ENCODE measurements at places on chromosomes 12 and 14.

- no peak for DNase-seq
Observed at GRCh38 chr12:80702889-80703805, 4.3 kb upstream of the MYF6 start.

- DNase-seq = no peak
Observed at GRCh38 chr14:85663256-85663655, 133.3 kb downstream of the FLRT2 start.

DNA sequence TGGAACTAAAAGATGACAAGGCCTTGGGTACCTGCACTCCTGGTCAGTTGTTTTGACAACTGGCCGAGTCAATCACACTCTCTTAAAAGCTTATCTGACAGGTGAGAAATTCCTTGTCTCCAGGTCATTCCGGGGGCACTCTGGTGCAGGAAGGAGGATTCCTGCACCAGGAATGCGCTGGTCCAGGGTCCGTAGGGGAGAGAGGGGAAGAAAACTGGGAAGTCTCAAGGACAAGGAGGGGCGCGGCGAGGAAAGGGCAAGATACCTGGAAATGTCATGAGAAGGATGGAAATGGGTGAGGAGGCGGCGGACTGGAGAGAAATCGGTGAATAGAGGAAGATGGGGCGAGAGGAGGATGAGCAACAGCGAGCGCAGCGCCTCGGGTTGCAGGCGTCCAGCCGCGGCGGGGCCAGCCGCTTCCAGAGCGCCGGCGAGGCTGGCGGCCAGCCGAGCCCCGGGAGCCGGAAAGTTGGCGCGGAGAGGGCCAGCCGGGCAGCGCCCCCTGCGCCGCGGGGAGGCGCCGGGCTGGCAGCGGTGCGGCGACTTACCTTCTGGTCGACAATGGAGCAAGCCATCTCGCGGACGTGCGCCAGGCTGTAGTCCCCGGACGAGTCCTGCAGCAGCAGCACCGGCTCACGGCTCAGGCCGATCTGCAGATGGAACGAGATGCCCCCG, 809 bp downstream of the PRKD1 start:
- peak; percentile 48 for DNase-seq

DNA sequence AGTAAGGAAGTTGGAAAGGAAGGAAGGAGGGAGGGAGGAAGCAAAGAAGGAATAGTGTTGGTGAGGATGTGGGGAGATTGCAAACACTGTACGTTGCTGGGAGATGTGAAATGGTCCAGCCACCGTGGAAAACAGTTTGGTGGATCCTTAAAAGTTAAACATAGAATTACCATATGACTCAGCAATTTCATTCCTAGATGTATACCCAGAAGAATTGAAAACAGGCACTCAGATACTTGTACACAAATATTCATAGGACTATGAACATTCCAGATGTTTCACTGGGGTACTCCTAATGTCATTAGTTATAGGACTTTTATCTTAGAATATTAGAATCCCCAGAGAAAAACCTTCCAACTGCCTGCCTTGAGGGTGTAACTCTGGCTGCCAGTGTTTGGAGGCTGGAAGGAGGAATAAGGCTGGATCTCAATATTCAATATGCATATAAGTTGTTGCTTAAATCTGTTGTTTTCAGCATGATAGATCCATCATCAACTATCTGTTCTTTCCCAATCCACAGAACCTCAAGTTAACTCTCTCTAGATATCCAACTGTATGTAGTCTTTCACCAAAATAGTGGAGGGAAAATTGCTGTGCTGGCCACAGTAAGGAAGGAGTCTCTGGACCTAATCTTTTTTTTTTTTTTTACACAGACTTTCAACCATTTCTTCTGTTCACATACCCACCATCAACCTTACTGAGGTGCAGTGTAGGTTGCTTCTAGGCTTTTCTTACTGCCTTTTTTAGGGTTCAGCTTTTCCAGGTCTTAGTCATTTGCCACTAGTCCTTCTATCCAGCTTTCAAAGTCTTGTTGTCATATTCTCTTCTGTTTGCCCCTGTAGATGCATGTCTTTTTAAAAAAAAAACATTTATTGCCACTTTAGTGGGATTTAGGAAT, 94.5 kb downstream of the DNAI7 start:
- no peak for DNase-seq

- no peak for DNase-seq
Observed at GRCh38 chr14:23089498-23090253, 5.3 kb downstream of the ACIN1 start.

DNA sequence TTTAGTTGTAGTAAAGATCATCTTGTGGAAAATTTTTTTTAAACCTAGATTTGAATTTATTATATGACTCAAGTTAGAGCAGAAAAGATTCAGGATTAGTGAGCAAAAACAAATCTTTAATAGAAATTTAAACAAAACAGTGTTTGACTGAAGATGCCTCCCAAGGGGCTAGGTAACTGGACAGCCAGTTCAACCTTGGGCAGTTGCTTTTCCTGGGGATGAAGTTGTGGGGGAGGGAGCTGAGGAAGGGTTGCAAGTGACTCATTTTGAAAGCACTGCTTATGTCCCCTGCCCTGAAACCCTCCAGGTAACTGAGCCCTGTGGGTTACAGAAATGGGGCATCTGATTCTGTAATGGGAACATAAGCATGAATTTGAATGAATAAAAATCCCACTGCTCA, 13.1 kb downstream of the CFAP54 start:
- no peak for DNase-seq

DNA sequence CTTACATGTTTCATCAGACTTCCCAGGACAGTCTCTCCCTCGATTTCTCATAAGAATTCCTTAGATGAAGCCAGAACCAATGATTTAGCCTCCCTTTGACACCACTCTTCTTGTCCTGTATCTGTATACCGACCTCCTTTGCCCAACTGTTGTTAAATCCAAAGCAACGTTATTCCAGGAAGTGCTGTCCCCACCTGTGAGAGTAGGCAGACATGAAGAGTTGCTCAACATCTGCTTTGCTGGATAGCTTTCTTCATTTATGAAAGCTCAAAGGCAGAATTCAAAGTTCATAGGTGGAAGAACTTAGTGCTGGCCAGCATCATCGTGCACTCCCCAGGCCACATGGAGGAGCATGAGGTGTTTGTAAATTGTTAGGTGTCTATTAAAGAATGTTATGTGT, 55.6 kb downstream of the GTF2A1 start:
- DNase-seq = no peak

DNA sequence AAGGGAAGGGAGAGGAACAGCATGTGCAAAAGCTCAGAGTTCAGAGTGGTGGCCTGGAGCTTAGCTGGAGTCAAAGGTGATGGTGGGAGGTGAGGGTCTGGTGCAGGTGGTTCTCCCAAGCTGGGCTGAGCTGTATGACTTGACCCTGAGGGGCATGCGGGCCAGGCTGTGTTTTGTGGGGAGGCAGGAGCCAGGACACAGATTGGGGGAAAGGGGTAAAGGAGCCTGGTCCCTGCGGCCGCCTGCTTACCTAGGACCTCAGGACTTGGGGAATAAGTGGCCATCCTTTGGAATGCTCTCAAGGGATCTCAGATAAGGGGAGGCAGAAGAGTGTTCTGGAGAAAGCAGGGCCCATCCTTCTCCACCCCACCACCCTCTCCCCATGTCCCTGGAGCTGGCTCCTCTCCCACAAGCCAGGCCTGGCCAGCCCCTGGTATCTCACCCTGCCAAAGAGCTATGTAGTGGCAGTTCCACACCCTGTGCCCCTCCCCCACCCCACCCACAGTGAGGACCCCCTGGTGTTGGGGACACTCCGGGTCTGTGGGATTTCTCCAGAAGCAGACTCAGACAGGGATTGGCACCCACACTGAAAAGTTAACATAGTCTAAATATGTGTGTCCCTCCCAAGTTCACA, 19.9 kb upstream of the CEP170B start:
- DNase-seq = no peak

DNA sequence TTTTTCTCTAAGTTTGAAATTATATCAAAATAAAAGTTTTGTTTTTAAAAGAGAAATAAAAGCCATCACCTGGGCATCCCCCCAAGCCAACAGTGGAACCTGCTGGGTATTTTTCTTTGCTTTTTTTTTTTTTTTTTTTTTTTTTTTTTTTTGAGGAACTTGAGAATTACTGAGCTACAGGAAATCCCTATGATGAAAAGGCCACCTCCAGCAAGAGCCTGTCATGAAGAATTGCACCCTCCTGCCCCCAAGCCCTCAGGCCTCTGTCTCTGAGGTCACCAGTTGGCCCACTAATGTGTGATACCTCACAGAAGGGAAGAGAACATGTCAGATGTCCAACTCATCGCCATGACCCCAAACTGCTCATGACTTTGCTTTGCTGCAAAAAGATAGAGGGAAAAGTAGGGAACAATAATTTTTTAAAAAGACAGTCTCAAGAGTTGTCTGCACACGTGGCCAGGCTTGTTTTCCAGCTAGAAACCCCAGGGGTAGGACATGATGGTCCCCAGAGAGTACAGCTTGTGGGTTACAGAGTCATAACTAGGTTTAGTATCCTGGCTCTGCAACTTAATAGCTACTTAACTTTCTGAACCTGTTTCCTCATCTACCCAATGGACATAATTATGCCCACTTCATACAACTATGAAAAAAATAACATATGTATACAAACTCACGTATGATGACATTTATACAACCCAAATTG, 124.3 kb upstream of the EGLN3 start:
- no peak for DNase-seq

DNA sequence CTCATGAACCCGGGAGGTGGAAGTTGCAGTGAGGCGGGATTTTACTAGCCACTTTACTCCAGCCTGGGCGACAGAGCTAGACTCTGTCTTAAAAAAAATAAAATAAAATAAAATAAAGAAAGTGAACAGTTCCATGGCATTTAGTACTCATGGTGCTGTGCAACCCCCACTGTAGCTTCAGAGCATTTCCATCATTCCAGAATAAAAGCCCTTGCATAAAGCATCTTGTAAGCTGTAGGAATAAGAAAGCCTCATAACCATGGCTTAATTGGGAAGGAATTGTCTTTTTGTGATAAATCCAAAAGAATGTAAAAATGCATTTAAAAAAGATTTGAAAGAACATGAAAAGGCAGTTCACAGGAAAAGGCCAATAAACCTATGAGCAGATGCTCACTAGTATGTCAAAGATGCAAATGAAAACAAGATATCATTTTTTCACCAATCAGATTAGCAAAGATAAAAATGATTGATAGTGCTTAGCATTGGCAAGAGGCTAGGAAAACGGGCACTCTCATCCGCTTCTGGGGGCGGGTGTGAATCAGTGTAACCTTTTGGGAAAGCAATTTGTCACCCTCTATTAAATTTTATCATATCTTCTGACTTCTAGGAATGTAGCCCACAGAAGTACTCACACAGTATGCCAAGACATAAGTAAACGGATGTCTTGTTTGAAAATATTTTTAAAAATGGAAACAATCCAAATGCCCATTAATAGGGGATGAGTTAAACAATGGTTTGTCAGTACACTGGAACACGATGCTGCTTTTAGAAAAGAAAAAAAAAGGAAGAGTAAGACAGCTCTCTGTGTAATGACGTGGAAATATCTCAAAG, 46.6 kb downstream of the CFAP251 start:
- no peak for DNase-seq

GRCh38 chr14:90715993-90716392, 100.2 kb downstream of the TTC7B start:
- DNase-seq = no peak

DNA sequence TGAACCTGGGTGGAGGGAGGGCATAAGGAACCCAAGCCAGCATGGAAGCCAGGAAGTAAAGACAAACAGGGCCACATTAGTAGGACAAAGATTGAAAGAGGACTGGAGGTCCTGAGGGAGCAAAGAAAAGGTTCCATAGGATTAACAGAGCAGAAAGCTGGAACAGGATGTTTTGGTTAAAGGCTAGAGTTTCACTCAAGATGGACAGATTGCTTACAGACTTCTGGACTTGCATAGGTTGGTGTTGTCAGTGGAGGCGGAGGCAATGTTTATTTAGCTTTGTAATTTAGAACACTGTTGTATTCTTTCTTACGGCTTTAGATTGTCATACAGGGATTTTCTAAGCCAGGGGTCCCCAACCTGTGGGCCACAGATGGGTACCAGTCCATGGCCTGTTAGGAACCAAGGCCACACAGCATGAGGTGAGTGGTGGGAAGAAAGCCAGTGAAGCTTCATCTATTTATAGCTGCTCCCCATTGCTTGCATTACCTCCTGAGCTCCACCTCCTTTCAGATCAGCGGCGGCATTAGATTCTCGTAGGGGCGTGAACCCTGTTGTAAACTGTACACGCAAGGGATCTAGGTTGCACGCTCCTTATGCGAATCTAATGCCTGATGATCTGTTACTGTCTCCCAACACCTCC, 31.3 kb downstream of the ZNF664 start:
- no peak for DNase-seq

GRCh38 chr12:72453066-72453465, 180.9 kb downstream of the TRHDE start:
- DNase-seq = no peak

- DNase-seq = no peak
Observed at GRCh38 chr14:104293851-104294627, 155.7 kb downstream of the KIF26A start.

DNA sequence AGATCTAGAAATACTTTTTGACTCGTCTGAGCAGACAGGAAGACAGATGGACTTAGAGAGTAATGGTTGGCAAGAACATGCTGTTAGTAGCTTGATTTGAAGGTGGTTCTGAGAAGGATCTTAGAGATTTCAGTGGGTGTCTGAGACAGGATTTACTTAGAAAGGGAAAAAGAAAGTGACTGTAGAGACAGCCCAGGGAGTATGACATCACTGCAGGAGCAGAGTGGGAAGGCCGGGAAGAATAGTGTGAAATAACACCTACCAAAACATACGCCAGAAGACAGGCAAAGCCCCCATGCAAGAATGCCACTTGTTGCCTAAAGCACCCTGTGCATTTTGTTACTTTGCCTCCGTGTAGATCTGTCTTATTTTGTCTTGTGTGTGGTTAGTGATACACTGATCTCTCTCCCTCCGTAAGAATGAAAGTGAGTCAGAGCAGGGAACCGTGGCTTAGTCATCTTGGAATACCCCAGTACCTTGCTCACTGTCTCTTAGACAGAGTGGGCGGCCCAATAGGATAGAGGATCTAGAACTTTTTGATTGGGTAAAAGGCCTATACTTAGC, 161.3 kb upstream of the IFNG-AS1 start:
- DNase-seq = no peak

DNA sequence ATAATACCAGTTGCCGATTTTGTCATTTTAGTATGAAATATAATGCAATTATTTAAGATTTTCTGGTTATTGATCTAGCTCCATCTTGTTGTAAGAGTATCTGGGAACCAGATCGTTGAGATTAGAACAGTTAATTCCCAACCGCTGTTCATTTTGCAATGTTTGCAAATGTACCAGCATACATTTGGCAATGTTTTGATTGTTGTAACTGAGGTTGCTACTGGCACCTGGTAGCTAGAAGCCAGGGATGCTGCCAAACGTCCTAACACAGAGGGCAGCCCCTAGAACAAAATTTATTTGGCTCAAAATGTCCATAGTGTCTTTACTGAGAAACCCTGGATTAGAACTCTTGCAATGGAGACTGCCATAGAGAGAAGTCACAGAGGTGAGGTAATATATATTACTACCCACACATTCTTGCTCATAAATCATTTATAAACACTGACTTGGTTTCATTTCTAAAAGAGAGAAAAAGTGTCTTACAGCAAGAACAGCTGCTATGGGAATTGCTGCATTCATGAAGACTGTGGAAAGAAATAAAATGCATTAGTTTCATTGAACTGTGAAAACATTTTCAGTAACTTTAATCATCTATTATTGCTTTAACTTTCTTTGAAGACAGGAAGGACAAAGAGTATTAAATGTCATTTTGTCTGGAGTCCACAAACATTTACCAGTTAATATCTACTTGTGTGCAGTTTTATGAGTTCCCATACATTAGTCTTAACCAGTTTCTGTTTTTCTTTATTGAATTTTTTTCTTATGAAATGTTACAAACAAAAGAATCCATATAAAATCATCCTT, 46.2 kb downstream of the ABCC9 start:
- no peak for DNase-seq

- no peak for DNase-seq
Observed at GRCh38 chr12:94265966-94266745, 117.8 kb downstream of the PLXNC1 start.

Measured in neural crest cell (in vitro differentiated cells).